ENCODE measurements at places on chromosomes 11 and 22.

- no peak for DNase-seq
These were observed 343.0 kb downstream of the RAB38 start for GRCh38 chr11:87832211-87832610.

- no peak for DNase-seq
These were observed 142.1 kb downstream of the CNTN5 start for GRCh38 chr11:99162819-99163218.

DNA sequence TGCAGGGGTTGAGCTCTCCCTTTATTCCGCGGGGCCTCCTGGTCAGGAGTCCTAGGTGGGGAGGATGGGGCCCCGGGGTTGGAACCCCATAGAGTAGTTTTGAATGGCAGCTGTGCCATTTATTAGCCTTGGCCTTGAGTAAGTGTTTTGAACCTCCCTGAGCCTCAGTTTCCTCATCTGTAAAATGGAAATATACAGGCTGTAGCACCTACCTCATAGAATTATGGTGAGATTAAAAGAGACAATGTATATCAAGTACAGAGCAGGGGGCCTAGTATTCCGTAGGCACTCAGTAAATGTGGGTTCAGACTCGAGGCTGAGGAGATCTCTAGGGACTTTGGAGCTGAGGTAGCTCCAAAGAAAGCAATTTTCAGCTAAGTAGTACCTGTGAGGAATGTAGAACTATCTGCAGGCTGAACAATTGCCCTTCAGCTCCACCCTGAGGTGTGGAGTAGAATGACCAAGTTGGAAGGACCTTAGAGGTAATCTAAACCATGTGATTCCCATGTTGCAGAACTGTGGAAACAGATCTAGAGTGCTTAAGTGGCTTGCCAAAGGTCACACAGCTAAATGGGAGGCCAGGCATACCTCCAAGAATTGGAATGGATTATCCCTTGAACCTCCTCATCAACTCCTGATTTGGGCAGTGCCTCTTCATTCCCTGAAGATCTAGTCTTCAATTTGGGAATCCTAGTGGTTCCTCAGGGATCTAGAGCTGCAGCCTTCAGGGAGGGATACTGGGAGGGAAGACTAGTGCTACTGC is 682 bp downstream of the PGAP2 start:
- DNase-seq: peak; percentile 47

DNA sequence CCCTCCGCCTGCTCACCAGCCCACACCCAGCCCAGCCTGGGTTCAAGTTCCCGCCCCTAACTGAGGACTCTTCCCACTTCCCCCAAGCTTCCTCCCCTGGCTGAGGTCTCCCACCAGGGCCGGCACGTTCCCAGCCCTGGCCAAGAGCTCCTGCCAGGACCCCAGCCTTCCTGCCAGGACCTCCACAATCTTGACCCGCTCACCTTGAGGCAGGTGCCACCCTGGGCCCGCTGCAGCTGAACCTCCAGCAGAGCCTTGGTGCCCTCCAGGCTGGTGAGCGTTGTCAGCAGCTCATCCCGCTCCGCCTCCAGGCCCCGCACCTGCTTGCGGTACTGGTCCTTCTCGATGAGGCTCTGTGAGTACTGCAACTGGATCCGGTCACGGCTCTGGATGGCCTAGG is 13.2 kb downstream of the CARD10 start:
- no peak for DNase-seq

DNA sequence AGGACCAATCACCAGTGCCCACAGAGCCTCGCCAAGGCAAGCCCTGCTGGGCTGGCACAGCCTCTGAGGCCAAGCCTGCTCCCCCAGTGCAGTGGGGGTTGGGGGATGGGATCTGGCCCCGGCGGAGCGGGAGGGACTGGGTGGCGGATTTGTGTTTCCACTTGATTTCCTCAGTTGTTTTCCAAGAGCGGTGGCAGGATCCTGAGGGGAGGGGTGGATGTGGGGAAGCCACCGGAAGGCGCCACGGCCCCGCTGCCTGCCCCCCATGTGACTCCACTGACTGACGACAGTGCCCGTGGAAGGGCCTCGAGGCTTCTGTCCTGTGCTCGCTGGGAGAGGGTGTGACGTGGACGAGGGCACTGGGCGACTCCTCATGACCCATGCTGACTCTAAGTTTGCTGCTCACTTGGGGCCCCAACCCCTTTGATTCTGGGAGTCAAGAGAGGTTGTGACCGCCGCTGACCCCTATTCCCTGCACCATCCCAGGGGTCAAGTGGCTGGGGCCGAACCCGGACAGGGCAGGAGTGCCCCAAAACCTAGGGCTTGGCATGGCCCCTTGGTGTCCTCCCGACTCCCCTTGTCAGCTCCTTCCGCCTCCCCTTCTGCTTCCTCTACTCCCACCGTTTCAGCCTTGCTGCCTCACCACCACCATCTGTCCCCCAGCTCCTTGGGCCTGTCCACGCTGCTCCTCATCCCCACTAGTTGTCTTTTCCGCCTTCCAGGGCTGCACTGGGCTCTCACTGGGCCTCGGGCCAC is 23.5 kb upstream of the PICK1 start:
- no peak for DNase-seq

DNA sequence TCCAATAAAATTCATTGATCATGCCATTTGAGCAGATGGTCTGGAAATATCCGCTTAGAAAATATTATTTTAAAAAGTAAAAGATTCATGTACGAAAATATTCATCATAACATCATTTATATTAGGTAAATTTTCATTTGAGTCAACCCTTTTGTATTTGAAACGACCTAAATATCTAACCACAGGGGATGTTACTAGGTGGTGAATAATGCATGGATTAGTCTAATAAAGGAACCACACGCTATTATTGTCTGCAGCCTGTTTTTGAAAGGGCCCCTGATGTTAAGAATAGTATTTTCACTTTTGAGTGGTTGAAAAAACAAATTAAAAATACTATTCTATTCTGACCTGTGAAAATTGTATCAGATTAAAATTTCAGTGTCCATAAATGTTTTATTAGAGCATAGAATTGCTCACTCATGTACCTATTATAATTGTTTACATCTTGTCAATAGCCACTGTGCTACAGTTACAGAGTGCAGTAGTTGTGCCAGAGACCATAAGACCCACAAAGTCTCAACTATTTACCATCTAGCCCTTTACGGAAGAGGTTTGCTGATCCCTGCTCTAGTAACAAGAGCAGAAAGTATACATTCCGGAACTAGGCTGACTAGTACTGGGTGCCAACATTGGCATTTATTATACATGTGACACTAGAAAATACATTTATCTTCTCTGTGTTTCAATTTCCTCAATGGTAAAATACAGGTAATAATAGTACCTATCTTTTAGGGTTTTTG is 176.1 kb downstream of the LRRC4C start:
- DNase-seq: no peak

DNA sequence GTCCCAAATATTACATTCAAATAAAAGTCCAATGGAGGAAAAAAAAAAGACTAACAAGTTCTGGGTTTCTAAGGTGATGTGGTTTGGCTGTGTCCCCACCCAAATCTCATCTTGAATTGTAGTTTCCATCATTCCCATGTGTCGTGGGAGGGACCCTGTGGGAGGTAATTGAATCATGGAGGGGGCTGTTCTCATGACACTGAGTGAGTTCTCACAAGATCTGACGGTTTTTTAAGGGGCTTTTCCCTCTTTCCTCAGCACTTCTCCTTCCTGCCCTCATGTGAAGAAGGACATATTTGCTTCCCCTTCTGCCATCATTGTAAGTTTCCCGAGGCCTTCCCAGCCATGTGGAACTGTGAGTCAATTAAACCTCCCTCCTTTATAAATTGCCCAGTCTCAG is 7.9 kb upstream of the MS4A2 start:
- DNase-seq: no peak

DNA sequence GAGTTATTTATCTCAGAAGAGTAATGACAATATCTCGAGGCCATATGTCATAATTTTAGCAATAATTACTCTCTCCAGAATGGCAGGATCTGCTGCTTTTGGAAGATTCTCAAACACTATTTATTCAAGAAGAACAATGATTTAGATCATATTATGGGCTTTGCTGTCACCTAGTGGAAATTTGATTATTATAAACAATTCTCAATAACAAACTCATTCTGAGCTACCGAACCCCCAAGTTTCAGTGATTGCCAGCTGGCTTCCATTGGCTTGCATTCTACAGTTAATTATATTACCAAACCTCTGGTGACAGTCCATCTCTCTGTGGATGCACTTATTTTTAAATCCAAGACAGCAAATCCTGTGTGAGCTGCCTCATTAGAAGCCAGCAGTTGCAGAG is 27.9 kb upstream of the SLC36A4 start:
- DNase-seq: no peak

DNA sequence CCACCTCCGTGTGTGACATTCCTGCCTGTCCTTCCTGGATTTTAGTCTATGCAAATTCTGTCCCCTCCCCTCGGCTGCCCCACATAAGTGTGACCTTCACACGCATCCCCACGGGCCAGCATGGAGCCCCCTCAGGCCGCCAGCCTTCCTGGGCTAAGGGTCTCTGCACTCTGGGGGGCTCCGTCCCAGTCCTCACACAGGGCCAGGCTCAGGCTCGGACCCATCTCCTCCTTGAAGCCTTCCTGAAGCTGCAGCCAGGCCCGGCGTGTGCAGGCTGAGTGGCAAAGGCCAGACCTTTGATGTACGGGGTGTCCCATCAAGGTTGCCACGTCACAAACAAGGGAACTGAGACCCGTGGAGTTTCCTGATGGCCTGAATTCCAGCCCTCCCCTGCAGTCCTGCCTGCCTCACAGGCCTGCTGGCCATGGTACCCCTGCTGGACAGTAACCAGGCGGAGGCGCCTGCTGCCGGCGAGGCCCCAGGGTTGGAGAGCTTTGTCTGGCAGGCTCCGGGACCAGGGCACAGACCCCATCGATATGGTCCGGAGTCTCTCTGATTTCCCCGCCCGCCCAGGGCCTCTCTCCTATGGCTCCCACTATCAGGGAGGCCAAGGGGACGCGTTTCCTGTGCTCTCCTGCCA is 791.7 kb downstream of the BRD1 start:
- no peak for DNase-seq

GRCh38 chr11:95794086-95794485 is 3.8 kb downstream of the CEP57 start:
- no peak for DNase-seq

- no peak for DNase-seq
These were observed 95.8 kb downstream of the TBC1D22A start for GRCh38 chr22:46858181-46858771.

GRCh38 chr11:10295064-10295901 is 1.3 kb upstream of the SBF2 start:
- DNase-seq: no peak

- no peak for DNase-seq
These were observed 138.1 kb upstream of the SORL1-AS1 start for GRCh38 chr11:121590772-121591404.

- no peak for DNase-seq
These were observed 19.7 kb downstream of the P2RX3 start for GRCh38 chr11:57357856-57358255.

All from stimulated activated CD4-positive, alpha-beta T cell treated with anti-CD3 and anti-CD28 coated beads, Interleukin-4, amount 100 ng/mL, for 24 hours (primary cell).